Transverse colon (tissue), 4 donors: ENCODE measurements at places on chromosomes 5 and 9.

GRCh38 chr9:115838417-115838816 is 315.2 kb upstream of the PAPPA start:
- no peak for DNase-seq

- DNase-seq: no peak
Measured at GRCh38 chr5:155050384-155051019, 36.9 kb downstream of the KIF4B start.

DNA sequence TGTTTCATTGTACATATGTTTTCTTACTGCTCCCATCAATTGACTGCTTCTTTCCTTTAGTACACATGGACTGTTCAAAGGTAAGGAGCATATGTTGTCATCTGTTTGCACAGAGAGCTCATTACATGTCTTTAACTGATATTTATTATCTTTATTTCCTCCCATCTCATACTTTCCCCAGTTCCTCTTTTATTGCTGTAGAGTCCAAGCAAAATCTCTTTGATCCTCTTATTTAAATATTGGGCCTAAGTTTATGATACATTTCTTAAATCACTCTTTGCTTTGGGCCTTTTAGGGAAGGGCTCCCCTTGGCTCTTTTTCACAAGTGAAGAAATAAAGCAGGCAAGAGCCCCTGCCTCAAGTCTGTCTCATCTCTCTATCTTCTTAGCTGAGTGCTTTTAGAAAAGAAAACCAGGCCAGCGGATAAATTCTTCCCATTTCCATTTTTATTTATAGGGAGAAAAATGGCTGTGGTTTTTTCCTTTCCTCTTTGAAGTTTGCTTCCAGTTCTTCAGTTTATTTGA is 152.4 kb downstream of the DOCK2 start:
- no peak for DNase-seq

DNA sequence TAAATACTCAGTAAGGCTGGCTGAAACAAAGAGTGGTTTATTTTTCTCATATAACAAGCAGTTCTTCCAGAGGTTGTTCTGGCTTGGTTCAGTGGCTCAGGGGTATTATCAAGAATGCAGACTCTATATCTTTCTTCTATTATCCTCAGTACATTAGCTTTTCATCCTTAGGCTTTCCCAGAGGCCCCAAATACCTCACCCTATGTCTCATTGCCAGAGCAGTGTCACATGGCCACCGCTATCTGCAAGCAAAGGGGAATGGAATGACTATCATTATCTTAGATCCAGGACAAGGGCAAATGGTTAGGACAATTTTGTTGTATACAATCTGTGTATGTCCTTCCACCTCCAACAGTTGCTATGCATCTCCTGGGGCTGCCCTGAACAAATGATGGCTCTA is 69.0 kb upstream of the SNX2 start:
- no peak for DNase-seq

DNA sequence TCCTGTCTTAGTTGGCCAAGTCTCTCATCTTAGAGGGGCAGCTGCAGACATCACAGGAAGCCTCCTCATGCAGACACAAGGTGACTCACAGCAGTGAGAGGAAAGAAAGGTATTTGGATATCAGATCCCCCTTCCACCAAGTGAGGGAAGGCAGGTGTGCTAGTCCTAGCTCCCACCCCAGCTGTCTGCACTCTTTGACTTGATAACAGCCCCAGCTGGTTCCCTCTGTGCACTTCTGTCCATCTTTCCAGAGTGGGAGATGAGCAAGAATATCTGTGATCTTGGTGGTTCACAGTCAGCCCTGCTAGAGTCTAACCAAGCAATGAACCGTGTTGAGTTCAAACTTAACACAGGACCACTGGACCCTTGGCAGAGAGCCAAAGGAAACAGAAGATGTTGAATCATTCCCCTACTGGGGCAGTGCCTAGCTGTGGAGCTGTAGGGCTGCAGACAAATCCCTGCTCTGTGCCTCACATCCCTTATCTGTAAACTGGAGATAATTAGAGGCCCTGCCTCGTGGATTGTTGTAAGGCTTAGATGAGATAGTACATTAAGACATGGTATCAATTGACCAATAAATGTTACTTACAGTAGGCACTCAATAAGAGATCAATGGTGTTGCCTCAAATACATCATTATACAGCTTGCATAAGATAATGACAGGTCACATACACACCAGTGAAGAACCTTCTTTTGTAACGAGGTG is 39.1 kb downstream of the SH3RF2 start:
- no peak for DNase-seq

DNA sequence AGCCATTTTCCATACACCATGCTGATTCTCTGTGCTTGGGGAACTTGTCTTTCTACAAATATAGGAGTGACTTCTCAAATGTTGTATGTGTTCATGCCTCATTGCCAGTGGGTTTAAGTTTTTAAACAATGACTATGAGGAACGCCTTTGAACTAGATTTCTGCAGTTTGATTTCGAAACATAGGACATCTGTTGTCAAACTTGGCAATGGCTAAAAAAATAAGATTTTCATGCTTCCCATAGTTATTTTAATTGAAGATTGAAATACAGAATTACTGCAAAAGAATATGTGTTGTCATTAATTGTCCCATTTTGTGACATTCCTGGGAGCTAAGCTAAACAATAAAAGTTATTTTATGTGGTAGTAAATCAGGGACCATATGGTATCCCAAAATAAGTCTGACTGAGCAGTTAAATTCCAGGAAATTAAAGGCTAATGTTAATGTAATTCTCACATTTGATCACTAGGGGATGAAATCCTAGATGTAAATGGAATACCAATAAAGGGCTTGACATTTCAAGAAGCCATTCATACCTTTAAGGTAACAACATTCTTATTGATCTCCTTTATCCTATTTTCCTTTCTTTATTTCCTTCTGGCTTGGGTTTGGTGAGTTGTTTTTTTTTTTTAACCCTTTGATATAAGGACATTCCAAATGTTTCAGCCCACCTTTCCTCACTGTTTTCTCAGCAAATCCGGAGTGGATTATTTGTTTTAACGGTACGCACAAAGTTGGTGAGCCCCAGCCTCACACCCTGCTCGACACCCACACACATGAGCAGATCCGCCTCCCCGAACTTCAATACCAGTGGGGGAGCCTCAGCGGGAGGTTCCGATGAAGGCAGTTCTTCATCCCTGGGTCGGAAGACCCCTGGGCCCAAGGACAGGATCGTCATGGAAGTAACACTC is 116.7 kb downstream of the GOLPH3 start:
- DNase-seq: no peak

DNA sequence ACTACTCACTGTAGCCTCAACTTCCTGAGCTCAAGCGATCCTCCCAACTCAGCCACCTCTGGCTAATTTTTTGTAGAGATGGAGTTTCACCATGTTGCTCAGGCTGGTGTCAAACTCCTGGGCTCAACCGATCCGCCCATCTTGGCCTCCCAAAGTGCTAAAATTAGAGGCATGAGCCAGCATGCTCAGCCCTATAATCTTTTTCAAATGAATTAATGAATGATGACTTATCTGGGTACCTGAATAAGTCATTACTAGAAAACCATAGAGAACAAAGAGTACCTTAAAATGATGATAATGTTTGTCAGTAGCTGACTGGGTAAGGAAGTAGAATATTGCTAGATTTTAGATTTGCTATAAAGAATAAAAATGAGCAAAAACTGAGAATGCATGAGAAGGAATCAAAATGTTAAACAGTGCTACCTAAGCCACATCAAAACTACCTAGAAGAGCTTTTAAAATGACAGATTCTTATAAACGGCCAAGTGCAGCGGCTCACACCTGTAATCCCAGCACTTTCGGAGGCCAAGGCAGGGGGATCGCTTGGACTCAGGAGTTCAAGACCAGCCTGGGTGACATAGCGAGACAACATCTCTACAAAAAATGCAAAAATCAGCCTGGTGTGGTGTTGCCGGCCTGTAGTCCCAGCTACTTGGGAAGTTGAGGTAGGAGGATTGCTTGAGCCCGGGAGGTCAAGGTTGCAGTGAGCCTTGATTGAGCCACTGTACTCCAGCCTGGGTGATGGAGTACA is 13.6 kb downstream of the FNBP1 start:
- no peak for DNase-seq

DNA sequence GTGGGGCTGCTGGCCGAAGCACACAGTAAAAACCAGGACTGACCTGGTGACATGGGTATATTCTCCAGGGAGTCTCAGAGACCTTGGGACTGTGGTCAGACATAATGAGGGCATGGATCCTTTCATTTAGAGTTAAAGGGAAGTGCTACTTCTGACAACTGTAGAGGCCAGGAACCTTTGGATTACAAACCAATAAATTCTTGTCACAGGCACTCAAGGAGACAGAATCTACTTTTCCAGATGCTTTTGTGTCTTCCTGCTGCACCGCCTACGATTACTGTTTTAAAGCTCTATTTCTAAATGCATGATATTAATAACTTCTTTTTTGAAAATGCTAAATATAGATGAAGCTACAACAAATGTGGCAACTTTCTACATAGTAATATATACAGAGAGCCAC is 106.5 kb upstream of the LPAR1 start:
- DNase-seq: no peak

DNA sequence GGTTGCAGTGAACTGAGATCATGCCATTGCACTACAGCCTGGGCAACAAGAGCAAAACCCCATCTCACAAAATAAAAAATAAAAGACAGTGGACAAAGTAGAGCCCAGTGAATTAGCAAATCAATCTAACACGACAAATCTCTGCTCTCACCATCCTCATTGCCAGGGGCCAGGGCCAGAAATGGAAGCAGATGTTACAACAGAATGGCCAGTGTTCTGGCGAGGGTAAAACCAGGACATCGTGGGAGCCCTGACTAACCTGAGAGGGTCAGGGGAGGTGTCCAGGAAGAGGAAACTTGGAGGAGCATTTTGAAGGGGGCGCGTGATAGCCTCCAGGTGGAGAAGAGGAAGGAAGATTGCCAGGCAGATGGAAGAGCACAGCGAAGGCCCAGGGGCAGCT is 58.4 kb downstream of the NEURL1B start:
- DNase-seq: no peak

- DNase-seq: no peak
Measured at GRCh38 chr9:114205171-114206015, 50.1 kb downstream of the COL27A1 start.

DNA sequence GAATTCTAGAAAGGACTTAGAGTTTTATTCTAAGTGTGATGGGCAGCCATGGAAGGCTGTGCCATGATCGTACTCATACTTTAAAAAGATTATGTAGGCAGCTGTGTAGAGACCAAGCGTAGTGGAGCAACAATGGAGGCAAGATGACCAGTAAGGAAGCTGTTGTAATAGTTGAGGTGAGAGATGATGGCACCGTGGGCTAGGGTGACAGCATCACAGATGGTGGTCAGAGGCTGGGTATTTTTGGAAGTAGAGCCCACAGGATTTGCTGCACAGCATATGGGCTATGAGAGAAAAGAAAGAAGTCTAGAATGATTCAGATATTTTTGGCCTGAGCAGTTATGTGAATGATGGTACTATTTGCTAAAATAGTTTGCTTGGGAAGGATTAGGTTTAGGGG is 7.7 kb downstream of the ARHGAP26 start:
- DNase-seq: no peak

DNA sequence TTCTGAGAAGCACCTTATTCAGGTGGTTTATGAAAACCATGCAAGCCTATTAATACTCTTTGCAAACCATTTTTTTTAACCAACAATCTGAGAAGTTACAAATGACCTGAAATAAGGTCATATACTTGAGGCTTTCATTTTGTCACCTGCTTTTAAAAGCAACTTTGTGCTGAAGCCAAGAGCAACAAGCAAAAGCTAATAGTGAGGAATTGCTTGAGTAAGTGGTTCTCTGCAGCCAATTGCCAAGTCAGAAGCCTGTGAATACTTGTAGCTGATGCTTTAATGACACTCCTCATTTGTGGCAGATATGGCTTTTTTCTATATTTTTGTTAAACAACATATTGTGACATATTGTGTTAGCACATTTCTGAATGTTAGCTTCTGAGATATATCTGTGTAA is 126.7 kb upstream of the ZNF608 start:
- DNase-seq: no peak

DNA sequence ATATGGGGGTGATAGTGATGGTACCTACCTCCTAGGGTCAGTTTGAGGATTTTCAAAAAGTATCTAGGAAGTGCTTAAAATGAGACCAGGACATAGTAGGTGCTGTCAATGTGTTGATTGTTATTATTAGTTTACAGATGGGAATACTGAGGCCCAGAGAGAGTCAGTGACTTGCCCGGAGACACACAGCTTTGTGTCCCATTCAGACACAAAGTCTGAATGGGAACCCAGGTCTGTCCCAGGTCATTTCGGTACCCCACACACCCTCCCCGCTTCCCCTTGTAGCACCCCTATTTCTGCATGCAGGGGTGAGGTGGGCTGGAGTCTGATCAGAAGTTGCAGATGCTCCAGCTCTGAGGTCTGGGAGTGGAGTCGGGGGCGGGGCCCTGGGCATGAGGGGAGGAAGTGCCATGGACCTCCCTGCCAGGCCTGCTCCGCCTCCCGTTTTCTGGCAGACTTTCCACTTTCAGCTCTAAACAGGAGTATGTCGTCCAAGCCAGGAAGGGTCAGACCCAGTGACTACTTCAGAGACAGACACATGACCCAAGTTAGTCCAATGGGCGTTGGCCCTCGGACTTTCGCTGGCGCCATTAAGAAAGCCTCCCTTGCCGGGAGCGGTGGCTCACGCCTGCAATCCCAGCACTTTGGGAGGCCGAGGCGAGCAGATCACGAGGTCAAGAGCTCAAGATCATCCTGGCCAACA is 3.2 kb upstream of the DBN1 start:
- peak; percentile 46 for DNase-seq

DNA sequence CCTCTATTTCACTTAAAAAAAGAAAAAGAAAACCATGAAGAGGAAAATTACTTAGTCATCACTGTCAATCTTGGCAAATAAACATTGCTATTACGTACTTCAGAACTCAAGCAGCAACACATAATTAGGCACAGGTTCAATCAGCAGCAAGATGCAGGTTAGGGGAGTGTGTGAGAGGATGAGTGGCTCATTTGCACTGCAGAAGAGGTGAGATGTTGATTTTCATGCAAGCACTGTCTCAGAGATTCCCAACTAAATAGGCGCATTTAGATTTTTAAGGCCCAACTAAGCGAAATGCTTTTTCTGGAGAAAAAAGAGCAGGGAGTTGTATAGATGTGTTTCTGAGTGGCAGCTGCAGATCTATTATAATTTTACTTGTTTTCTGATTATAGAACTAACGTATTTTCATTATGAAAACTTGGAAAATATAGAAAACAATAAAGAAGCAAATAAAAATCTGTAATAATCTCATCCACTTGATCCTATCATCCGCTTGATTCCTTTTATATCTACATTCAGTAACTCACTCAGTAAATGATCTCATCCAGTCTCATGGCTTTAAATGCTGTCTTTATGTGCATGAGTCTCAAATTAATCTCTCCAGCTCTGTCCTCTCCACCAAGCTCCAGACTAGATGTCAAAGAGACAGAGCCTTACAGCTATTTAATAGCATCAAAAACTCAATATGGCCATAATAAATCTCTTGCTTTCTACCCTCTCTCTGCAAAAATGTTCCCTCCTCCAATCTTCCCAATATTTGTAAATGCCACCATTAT is 162.5 kb downstream of the ZNF462 start:
- no peak for DNase-seq

DNA sequence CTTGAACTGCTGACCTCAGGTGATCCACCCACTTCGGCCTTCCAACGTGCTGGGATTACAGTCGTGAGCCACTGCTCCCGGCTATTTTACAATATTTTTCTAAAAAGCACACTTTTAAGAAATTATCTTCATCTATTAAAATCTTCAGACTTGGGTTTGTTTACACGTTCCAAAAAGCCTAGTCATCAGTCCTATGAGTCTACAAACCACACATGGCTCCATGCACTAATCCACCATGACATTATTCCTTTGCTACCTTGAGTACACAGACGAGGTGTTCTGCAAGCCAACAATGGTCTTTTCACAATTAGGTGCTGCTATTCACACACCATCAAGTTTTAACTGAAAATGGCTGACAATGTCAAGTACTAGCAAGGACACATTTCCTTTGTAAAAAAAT is 41.0 kb downstream of the TRPM6 start:
- DNase-seq: no peak
